ENCODE measurements at places on chromosomes 4 and X. TPM values are rescaled to one million over a fixed set of nuclear protein-coding genes. Genes with fewer than 3 reads are reported as not detected.
A peak's percentile ranks its signal among the peaks of the same experiment; 100 is the strongest.

- no peak for DNase-seq
Measured at GRCh38 chrX:9462456-9462855, 2.4 kb upstream of the TBL1X start.

DNA sequence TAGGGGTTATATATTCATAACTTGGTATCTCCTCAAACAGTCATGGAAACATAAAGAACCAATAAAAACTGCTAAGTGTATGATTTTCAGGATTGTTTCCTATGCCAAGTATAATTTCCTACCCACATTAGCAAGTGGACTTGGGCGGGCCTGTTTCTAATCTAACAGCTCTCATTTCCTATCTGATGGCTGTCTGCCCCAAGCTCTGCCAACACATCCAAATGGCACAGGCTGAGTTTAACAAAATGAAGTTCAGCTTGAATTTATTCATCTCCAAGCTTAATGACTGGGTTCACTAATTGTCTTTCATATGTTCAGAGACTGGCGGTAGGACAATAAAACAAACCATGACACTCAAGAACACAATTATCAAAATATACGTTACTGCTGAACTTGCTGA is 55.5 kb upstream of the S100G start:
- DNase-seq: no peak

GRCh38 chrX:79366873-79367749 is at the start of gene ITM2A:
ITM2A (minus strand) TSS chrX:79367334; CDS start chrX:79367215, 119 bp downstream.
- peak; percentile 46 for DNase-seq

GRCh38 chrX:18290200-18290599 is 64.3 kb downstream of the SCML2 start:
- no peak for DNase-seq

- no peak for DNase-seq
Measured at GRCh38 chrX:70046978-70047377, 2.8 kb downstream of the AWAT2 start.

DNA sequence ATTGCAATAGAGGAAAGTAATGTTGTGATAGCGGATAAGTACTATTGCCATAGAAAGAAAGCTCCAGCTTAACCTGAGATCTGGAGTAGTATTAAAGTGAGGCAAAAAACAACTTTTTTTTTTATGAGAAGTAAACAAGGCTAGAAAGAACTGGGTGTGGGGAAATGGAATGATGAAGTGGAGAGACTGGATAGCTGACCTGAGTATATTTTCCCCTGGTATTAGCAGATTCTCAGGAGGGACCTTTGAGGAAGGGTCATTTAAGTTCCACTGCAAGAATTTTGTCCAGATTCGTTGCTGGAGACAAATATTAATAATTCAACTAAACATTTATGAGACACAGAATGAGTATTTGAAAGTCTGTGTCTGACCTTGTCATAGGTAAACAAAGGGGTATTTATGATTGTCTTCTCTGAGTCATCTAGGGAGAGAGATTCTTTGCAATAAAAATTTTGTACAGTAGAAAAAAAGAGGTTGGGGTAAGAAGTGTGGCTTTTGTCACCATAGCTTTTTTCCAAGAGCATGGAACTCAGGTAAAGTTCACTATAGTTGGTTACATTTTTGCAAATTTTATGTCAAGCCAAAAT is 2095.9 kb downstream of the ARAP2 start:
- DNase-seq: no peak

GRCh38 chrX:1385253-1386223 is 6.4 kb downstream of the SLC25A6 start:
- DNase-seq: no peak

- no peak for DNase-seq
Measured at GRCh38 chr4:182808673-182809416, 108.3 kb downstream of the DCTD start.

DNA sequence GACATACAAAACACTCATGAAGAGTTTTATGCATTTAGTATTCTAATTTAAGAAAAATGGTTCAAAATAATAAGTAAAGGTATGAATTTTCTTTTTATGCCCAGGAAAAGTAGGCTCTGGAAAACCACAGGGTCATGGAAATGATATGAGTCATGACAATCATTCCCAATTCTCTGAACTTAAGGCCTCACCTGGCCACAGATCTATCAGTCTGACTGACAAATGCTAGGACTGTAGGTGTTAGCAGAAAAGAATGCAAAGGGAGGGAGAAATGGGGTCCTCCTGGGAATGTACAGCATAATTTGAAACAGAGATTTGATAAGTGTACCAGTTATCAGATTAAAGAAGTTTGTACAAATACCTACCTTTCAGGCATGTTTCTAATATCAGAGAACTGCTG is 270.5 kb upstream of the ARSJ start:
- DNase-seq: no peak

- no peak for DNase-seq
Measured at GRCh38 chr4:118857760-118858159, 21.8 kb upstream of the SEC24D start.

- DNase-seq: no peak
Measured at GRCh38 chr4:97998203-97998602, 145.1 kb downstream of the STPG2 start.

GRCh38 chrX:149230689-149231088 is 274.4 kb downstream of the IDS start:
- DNase-seq: no peak

- no peak for DNase-seq
Measured at GRCh38 chrX:109535578-109535977, 1.1 kb upstream of the NXT2 start.

GRCh38 chr4:153533387-153533786 is 67.2 kb downstream of the TMEM131L start:
- no peak for DNase-seq

DNA sequence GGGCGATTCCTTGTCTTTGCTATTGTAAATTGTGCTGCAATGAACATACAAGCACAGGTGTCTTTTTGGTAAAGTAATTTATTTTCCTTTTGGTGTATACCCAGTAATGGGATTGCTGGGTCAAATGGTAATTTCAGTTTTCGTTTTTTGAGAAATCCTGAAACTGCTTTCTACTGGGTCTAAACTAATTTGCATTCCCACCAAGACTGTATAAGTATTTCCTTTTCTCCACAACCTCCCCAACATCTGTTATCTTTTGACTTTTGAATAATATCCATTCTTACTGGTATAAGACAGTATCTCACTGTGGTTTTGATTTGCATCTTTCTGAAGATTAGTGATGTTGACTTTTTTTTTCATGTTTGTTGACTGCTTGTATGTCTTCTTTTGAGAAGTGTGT is 2506.0 kb downstream of the PCDH7 start:
- no peak for DNase-seq

DNA sequence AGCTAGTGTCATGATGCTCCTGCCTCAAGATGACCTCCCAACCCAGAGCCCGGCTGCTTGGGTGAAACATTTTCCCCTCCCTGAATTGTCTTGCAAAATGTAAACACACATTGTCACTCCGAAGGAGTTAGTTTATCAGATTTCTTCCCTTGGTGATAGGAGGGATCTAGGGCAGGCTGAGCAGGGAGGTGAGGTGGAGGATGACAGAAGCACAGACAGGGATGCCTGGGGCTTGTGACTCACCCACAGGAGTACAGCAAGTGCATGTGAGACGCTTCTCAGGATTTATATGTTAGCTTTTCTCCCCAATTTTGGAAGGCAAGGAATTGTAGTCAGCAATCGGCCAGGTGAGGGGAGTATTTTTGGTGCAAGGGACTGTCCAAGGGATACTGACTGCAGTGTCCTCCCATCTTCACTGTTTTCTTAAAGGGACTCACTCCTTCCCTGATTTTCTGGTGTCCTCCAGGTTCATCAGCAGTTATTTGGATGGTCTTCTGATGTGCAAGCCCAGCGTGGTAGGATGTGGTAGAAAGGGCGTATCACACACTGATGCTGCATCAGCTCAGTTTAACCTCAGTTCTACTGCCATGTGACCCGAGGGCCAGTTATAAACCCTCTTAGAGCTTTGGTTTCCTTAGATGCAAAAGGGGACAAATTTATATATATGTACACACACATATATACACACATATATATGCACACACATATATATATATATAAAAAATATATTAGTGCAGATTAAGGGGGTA is 46.2 kb upstream of the IGFBP7 start:
- no peak for DNase-seq

DNA sequence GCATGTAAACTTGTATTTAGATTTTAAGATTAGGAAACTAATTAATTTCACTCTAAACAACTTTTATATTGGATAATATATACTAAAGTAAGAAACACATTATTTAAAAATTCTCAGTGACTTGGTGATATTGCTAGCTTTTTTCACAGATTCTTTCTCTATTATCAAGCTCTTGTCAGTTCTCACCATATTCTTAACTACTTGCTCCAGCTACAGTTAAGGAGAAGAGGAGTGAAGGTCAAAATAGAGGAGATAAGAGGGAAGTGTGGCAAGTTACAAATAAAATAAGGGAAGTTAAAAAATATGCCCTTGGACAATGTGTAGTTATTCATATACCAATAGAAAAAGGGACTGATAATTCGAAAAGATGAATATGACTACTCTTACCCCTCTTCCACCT is 34.7 kb upstream of the NAF1 start:
- no peak for DNase-seq

DNA sequence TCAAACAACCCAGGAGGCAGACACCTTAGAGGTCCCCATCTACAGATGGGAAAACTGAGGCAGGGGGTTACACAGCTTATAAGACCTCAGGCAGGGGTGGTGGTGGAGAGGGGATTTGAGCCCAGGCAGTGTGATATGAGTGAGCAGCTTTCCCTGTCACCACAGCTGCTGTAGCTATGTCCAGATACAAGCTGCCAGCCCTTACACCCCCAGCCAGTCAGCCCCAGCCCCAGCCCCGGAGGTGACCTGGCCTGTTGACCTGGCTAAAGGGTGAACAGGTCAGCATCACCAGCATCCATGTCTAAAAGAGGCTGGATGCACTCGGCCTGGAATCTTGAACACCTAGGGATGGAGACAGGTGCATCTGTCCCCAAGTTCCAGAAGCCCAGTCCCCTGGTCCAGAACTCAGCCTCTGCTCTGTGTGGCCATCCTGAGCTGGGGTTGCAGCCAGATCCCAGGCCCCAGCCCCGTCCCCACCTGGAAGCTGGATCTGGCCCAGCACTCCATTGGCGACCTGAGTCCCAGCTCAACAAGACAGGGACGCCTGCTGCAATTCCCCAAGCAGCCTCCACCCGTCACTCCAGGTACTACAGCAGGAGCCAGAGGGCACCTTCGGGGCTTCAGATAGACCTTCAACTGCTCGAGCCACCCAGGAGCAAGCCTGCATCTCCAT is 89.5 kb downstream of the JAKMIP1 start:
- DNase-seq: no peak

The MFAP3L gene
- total RNA-seq: 4.1 TPM

The VGLL1 gene
- total RNA-seq: not detected

The CYBB gene
- 31.0 TPM for total RNA-seq

Measured in heart right ventricle (tissue), 16 donors.